ENCODE measurements at places on chromosomes 4 and X.

DNA sequence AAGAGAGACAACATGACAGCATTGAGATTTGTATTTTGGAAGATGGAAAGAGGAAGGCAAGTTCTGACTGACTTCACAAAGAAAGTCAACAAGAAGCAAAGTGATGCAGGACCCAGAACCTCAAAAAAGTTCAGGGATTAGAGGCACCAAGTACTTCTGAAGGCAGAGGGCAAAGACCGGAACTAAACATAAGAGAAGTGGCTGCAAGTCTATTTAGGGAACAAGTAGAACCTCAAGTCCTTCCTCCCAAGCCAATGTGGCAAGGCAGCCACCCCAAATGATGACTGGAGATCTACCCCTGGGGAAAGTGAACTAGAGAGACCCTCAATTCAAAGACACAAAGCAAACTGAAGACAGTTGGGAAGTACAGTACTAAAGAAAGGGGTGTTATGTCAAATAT lies 46.6 kb downstream of the SLC39A8 start:
- no peak for DNase-seq

DNA sequence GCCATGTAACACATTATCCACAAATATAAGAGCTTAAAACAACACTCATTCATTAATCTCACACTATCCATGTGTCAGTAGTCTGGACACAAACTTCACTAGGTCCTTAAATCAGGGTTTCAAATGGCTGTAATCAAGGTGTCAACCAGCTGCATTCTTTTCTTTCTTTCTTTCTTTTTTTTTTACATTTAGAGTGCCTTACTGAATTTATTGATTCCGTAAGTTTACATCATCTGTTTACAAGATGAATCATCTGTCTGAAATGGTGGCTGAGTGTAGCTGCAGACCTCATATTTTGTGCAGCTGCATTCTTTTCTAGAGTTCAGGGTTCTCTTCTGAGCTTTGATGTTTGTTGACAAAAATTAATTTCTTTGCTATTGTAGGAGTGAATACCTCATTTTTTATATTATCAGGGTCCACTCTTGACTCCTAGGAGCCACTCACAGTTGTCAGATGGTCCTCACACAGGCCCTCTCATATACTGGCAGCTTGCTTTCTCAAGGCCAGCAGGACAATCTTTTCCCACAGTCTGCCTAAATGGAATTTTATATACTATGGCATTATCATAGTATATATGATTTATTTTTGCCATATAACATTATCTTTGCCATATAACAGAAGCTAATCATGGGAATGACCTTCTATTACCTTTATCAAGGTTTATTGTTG lies 37.8 kb downstream of the SPOCK3 start:
- DNase-seq = no peak

DNA sequence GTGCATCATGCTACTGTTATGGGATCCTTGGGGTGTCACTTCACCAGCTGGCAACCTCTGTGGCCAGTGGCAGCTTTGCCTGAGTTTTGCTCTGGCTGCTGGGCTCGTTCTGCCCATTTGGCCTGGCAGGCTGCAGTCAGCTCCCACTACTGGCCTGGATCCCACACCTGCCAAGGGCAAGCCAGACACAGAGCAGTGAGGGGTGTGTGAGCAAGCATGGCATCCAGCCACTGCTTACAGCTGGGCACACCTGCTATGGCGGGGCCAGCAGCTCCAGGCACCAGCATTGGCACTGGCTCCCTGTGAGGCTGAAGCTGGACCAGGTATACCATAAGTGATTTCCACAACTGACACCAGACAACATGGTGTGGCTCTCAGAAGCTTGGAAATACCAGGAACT lies 183.4 kb downstream of the NPFFR2 start:
- no peak for DNase-seq

DNA sequence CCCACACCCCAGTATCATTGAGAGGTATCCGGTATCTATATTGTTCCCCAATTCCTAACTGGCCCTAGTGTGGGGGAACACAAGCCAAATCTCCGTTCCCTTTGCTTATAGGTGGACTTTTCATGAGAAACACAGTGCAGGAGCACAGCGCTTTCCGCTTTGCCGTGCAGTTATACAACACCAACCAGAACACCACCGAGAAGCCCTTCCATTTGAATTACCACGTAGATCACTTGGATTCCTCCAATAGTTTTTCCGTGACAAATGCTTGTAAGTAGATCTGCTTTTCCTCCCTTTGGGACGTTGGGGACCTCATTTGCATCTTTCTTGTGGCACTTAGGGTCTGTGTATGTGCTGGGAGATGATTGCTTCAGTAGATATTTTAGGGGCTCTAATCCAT lies 1.6 kb downstream of the GRIA3 start:
- DNase-seq = no peak

- no peak for DNase-seq
Measured at GRCh38 chr4:41218703-41219102, 4.4 kb upstream of the APBB2 start.

DNA sequence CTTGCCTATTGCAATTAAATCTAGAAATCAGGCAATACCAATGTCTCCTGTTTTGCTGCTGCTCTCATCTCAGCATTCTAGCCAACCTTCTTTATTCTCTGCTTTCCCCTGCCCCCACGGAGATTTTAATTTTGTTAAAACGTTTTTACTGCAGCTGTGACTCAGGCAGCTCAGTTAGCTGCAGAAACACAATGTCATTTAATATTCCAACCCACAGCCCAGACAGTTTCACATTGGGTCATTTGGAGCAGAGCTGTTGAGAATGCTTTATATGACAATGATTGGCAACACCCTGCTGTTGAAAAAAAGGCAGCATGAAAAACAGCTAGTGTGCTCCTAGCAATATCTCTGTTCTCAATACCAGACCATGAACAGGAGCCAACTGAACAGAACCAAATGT lies 12.6 kb upstream of the SLC10A4 start:
- no peak for DNase-seq

GRCh38 chrX:153735274-153735673 lies 10.6 kb downstream of the ABCD1 start:
- DNase-seq = no peak

GRCh38 chr4:142100941-142101340 lies 464.6 kb downstream of the IL15 start:
- no peak for DNase-seq

GRCh38 chr4:153521478-153521877 lies 55.3 kb downstream of the TMEM131L start:
- DNase-seq = no peak

DNA sequence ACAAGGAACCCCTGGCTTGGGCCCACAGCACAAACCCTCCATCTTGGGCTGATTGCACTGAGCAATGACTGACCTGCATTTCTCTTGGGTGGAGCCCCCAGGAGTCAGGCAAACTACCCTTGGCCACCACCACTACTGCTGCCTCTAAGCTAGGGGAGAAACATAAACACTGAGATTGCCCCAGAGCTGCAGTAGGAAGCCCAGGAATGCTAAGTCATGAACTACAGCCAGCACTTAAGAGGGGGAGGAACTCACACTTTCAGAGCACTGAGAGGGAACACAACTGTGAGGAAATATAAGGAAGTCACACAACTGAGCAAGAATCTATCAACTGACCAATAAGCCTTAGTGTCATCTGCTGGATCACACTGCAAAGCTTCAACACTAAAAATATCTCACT lies 111.6 kb upstream of the PPP3CA start:
- DNase-seq = no peak

DNA sequence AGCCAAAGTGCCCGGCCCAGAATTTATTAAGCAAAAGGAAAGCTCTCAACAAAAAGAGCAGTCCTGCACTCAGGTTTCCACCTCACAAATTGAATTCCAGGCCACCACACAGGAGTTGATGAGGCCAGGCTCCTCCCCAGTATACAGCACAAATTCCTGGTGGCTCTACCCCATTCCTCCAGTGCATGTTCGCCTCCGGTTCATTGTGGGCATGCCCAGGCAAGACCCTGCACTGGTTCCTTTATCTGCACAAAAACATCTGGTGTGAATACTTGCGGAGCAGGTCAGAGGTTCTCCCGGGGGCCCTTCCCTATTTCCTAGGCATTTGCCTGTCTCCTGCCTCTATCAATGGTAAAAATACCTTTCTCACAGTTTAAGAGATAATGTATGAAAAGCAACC lies 195.2 kb upstream of the ANXA10 start:
- no peak for DNase-seq

DNA sequence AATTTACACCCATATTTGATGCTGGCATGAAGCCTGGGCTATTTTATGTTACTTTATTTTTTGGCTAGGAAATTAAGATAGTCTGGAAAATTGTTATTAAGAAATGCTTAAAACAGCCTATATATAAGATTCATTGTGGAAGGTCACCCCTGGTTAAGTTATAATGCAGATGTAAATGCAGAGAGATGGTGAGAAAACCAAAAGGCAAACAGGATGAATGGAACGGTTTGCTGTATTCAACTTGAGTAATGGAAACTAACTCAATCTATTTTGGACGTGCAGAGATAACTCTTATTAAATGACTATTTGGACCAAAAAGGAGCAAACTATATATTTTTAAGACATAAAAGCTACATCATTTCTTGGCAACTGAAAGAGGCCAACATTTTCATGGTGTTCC lies 446.3 kb upstream of the FRG1 start:
- DNase-seq = no peak

- no peak for DNase-seq
Measured at GRCh38 chrX:18883234-18883960, 100.5 kb downstream of the PHKA2 start.

- DNase-seq = peak; percentile 51
Measured at GRCh38 chr4:36351082-36351666, 69.8 kb downstream of the DTHD1 start.

DNA sequence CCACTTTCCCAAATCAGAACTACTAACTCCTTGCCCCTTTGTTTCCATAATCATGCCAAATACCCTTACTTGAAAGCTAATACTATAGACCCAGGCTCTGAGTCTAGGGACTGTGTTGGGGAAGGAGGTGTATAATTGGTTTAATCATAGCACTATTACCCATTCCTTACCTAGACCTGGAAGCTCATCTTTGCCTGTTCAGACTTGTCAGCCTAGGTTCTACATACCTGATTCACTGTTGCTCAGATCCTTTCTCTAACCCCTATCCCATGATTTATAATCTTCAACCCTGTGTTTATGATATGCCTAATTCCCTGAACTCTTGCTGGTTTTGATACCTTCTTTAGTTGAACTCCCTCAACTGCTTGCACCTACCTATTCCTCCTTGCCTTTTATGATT lies 123.1 kb upstream of the GRIA3 start:
- DNase-seq = no peak

DNA sequence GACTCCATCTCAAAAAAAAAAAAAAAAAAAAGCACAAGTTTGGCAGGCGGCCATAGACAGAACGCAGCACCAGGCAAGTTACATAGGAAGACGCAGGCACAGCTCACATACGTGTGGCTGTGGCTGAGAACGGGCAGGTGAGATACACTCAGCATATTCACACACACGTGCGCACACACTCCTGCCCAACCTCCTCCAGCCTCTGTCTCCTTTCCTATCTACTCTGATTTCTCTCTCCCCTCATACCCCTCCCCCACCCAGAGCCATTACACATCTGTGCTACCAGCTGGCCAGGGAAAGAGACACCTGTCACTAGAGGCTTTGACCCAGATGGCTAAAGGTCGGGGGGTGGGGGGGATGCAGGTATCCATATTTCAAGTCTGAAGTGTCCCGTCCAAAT lies 2.2 kb upstream of the SLC38A5 start:
- no peak for DNase-seq

DNA sequence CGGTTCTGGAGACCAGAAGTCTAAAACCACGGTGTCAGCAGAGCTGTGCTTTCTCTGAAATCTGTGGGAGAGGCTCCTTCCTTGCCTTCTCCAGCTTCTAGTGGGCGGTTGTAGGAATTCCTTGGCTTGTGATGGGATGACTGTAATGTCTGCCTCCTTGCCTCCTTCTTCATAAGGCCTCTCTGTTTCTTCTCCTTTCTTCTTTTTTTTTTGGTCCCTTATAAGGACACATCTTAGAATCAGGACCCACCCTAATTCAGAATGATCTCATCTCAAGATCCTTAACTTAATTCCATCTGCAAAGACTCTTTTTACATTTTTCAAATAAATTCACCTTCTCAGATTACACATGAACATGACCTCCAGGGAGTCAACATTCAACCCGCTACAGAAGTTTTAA lies 186.9 kb downstream of the STK32B start:
- no peak for DNase-seq

- DNase-seq = no peak
Measured at GRCh38 chrX:41981481-41982013, 58.2 kb upstream of the CASK start.

GRCh38 chrX:31318866-31319265 lies 247.0 kb upstream of the FTHL17 start:
- DNase-seq = no peak

- DNase-seq = no peak
Measured at GRCh38 chrX:43175434-43175833, 397.5 kb upstream of the PPP1R2C start.

DNA sequence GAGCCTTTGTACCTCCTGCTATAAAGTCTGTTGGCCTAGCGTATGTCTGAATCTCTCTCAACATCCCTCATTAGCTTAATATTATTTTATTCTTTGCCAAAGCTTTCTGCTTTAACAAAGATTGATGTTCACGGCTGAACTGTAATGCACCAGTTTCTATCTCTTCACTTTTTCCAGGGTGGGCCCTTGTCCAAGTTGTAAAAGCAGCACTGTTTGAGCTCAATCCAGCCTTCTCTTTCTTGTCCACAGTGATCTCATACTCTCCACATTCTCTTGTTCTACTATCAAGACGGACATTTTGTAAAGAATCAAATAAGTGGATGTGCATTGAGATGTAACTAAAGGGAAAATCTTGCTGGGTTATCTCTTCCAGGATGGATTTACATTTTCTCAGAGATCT lies 34.4 kb upstream of the RTL3 start:
- no peak for DNase-seq

DNA sequence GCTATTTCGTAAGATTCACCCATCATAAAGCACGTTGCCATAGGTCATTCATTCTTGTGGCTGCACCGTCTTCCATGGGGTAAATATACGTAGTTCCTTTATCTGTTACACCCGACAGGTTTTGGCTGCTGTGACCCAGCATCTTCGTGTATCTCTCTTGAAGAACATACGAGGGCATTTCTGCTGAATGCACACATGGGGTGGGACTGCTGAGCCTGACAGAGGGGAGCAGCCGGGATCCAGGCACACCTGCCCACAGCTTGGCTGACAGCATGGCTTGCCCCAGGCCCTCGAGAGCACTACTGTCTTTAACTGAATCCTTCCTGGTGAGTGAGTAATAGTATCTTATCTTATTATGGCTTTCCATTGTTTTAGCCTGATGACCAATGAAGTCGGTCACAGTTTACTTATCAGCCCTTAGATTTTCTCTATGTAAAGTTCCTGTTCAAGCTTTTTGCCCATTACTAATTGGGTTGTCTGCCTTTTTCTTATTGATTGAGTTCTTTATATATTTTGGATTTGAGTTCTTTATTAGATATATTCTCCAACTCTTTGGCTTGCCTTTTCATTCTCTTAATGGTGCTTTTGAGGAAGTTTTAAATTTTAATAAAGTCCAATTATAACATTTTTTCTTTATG lies 45.0 kb upstream of the MXD4 start:
- DNase-seq = no peak

GRCh38 chr4:183621875-183622274 lies 37.1 kb downstream of the RWDD4 start:
- DNase-seq = no peak

- no peak for DNase-seq
Measured at GRCh38 chr4:128076464-128076863, 15.4 kb downstream of the LARP1B start.

- DNase-seq = no peak
Measured at GRCh38 chr4:119300101-119300978, 21.6 kb downstream of the FABP2 start.
